ENCODE measurements at places on chromosomes 13 and 19. TPM values are rescaled to one million over a fixed set of nuclear protein-coding genes. Genes with fewer than 3 reads are reported as not detected.

KLK14 gene
- polyA plus RNA-seq = not detected

DCLK1 gene
- polyA plus RNA-seq = 118 TPM

FFAR2 gene
- polyA plus RNA-seq = not detected

PLPP2 gene
- not detected for polyA plus RNA-seq

HSPB6 gene
- polyA plus RNA-seq = 0.50 TPM

DACT3 gene
- 3.3 TPM for polyA plus RNA-seq

SLC8A2 gene
- 0.24 TPM for polyA plus RNA-seq

ZNF526 gene
- polyA plus RNA-seq = 0.23 TPM

NLRP11 gene
- polyA plus RNA-seq = 0.11 TPM

XRCC1 gene
- 7.5 TPM for polyA plus RNA-seq

PLEKHA4 gene
- not detected for polyA plus RNA-seq

HS6ST3 gene
- polyA plus RNA-seq = 5.8 TPM

FEM1A gene
- not detected for polyA plus RNA-seq

LSR gene
- not detected for polyA plus RNA-seq

ACP5 gene
- polyA plus RNA-seq = not detected

ADAMTS10 gene
- not detected for polyA plus RNA-seq

C5AR1 gene
- polyA plus RNA-seq = 0.13 TPM

RFXANK gene
- 20.4 TPM for polyA plus RNA-seq

ANGPTL8 gene
- not detected for polyA plus RNA-seq

RAB3D gene
- 1.9 TPM for polyA plus RNA-seq

NECTIN2 gene
- polyA plus RNA-seq = 21.5 TPM

IQCN gene
- polyA plus RNA-seq = not detected

C1QTNF9 gene
- not detected for polyA plus RNA-seq

SPRED3 gene
- polyA plus RNA-seq = 0.62 TPM

PGLYRP2 gene
- polyA plus RNA-seq = not detected

SLAIN1 gene
- polyA plus RNA-seq = 7.6 TPM

MED4 gene
- polyA plus RNA-seq = 115 TPM

PNMA8C gene
- polyA plus RNA-seq = 13.3 TPM

IGFL3 gene
- polyA plus RNA-seq = not detected

C19orf38 gene
- not detected for polyA plus RNA-seq

POU4F1 gene
- polyA plus RNA-seq = not detected

METTL21C gene
- 24.3 TPM for polyA plus RNA-seq

WDR88 gene
- not detected for polyA plus RNA-seq

NAPSA gene
- polyA plus RNA-seq = not detected
